T-helper 22 cell (primary cell): ENCODE measurements at places on chromosomes 5 and 9.

DNA sequence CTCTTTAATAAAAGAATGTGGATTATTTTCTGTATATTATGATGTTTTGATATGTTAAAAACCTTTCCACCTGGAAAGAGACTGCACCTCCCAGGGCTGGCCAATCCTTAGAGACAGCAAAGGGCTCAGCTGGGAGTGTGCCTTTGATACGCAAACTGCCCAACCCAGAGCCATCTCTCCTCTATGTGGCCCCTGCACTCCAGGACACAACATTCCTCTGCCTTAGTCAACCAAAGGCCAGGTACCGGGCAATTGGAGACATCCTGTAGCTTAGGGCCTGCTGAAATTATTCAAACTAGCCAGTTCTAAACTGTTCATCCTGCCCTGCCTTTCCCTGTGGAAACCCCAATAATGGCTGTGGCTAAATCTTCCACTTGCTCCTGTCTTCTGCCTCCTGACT lies 5.0 kb upstream of the HSPB3 start:
- no peak for DNase-seq

GRCh38 chr5:66351813-66352212 lies 207.7 kb downstream of the SREK1 start:
- no peak for DNase-seq

DNA sequence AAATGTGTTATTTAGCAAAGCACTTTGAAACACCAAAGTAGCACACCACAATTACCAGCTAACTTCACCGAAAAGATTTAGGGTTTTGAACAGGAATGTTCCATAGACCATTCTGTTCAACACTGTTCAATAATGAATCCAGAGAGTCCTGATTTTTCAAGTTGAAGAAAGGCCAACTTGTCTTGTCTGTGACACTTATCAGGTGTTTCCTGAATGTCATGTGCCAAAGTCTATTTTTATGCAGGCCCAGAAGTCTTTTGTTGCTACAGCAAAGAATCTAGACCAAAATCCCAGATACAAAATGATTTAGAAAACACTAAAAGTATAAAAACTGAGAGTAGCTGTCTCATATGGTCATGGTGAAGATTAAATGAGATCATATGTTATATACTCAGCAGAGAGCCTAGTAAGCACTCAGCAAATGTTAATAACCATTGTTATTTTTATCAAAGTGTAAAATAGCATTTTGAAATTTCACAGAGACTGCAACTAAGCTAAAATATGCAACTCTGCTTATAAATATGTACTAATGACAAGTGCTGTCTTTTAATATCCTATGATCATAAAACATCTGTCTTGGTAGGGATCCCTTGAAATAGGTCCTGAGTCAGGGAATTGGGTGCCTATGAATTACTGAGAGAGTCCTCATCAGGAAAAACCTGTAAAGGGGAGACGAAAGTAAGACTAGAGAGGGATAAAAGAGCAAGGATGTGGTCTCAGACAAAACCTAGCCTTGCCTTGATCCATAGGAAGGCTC lies 122.4 kb upstream of the SLC12A2 start:
- DNase-seq: no peak

- no peak for DNase-seq
Measured at GRCh38 chr9:80775530-80775929, 913.8 kb downstream of the TLE1 start.

DNA sequence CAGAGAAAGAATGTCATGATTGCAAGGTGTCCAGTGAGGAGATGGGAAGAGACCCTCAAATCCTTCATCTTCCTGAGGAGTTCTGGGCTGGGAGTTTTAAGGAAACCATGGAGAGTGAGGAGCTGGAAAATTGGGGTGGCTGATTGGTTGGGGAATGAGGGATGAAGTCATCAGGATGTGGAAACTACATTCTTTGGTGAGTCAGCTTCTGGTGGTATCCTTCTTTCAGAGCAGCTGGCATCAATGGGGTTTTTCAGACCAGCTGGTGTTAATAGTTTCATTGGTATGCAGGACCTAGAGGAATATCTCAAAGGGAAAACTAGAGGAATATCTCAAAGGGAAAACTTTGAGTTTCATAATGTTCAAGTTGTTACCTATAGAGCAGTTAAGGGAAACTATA lies 45.2 kb downstream of the RNF180 start:
- no peak for DNase-seq

GRCh38 chr9:28563291-28563934 lies 990.1 kb upstream of the C9orf72 start:
- DNase-seq: no peak

DNA sequence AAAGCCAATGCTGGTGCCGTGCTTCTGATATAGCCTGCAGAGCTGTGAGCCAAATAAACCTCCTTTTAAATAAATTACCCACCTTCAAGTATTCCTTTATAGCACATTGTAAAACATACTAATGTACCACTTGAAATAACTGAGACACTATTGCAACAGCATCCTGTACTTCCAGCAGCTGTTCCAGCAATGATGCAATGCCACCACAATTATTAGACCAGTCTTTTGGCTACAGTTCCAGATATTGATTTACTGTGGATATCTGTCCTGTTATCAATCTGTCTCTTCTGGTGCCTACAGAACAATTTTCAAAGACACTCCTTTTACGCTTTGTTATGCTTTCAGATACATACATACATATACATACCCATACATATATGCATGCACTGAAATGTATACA lies 567.9 kb downstream of the TAF11L14 start:
- DNase-seq: no peak

DNA sequence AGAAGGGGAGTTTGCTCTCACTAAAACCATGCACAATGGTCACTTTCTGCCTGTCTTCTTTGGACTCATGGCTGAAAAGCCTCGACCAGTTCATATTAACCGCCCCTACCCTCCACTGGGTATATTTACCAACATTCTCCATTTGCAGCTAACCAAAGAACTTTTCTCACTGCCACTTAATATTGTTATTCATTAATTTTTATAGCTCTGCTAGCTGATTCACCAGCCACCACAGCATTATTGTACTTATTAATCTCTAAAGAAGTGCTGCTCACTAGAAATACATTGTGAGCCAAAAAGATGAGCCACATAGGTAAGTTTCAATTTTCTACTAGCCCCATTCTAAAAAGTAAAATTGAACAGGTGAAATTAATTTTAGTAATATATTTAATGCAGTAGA lies 33.4 kb upstream of the SMIM32 start:
- DNase-seq: no peak

GRCh38 chr5:8079056-8079455 lies 210.1 kb downstream of the MTRR start:
- DNase-seq: no peak

DNA sequence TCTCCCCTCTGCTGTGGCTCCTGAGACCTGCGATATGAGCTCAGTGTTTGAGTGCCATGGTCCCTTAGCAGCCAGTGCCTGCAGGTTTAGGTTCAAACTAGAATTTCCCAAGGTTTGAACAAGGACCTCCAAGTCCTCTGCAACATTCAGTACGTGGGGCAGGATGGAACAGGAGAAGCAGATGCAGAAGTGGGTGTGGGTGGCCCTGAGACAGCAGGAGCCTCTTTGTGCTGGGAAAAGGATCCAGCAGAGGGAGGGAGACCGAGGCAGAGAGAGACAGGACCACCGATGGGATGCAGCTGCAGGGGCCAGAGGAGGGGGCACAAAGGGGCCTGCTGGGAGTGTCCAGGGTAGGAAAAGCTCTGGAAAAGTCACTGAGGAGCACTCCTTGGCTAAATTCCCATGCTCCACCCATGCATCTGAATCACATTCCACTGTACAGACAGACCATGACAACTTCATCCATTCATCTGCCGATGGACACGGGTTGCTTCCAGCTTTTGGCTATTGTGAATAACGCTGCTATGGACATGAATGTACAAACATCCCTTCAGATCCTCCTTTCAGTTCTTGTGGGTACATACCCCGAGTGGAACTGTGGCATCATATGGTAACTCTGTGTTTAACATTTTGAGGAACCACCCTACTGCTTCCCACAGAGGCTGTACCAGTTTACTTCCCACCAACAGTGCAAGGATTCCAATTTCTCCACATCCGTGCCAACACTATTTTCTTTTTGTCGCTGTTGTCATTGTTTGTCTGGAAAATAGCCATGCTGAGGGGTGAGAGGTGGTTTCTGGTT lies 26.7 kb upstream of the SUSD3 start:
- DNase-seq: no peak

GRCh38 chr9:2059274-2059929 lies 44.3 kb downstream of the SMARCA2 start:
- DNase-seq: no peak

GRCh38 chr5:120088412-120088811 lies 375.7 kb upstream of the PRR16 start:
- no peak for DNase-seq

DNA sequence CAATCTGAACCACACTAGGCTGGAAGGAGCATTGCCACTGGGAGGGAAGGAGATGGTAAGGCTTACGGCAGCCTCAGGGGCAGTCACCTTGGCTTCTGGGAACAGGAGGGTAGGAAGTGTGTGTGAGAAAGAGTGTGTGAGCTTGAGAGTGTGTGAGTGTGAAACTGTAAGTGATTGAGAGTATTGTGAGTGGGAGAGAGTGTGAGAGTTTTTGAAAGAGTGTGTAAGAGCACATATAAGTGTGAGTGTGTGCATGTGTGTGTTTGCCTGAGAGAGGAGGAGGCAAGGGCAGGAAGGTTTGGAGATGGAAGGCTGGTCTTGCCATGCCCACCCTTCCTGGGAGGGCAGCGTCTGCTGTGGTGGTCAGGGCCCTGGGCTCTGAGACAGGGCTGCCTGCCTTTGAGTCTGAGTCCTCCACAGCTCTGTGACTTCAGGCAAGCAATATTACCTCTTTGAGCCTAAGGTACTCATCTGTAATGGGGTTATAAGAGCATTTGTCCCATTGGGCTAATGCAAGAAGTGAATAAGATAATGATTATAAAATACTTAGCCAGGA lies 51.9 kb upstream of the BOD1 start:
- no peak for DNase-seq

DNA sequence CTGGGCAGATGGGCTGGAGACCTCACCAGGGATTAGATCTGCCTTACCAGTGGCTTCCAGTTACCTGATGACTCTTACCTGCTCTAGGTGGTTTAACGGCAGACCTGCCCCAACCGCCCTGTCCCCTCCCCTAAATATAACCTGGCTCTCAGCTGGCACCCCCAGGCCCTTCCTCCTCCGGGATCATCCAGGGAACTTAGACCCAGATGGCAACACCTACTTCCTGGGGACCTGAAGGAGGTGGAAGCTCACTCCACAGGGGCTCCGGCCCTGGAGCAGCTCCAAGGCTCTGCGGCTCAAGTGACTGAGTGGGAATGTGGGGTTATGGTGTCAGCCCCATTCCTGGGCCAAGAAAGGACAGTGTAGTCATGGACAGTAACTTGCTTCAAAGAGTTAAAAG lies 130.4 kb downstream of the OLFM1 start:
- DNase-seq: no peak
